GM12878 (cell line): ENCODE measurements at places on chromosomes 1 and 21. TPM values are rescaled to one million over a fixed set of nuclear protein-coding genes. Genes with fewer than 3 reads are reported as not detected.

- H3K4me1 ChIP-seq: no peaks in the 10 kb centered on the region
- H3K27me3 ChIP-seq: no peaks in the 10 kb centered on the region
- H3K27ac ChIP-seq: no peak overlapping the region
- no peak overlapping the region for H3K4me3 ChIP-seq
These were observed 6.2 kb upstream of the ACP6 start for GRCh38 chr1:147676311-147677085.

- H3K4me1 ChIP-seq: peaks cover 5% of the 10 kb centered on the region; the same call in 1 of the 2 replicates
- H3K27ac ChIP-seq: no peak overlapping the region
- H3K27me3 ChIP-seq: no peaks in the 10 kb centered on the region
These were observed 124.7 kb downstream of the TYW3 start for GRCh38 chr1:74857676-74858075.

DNA sequence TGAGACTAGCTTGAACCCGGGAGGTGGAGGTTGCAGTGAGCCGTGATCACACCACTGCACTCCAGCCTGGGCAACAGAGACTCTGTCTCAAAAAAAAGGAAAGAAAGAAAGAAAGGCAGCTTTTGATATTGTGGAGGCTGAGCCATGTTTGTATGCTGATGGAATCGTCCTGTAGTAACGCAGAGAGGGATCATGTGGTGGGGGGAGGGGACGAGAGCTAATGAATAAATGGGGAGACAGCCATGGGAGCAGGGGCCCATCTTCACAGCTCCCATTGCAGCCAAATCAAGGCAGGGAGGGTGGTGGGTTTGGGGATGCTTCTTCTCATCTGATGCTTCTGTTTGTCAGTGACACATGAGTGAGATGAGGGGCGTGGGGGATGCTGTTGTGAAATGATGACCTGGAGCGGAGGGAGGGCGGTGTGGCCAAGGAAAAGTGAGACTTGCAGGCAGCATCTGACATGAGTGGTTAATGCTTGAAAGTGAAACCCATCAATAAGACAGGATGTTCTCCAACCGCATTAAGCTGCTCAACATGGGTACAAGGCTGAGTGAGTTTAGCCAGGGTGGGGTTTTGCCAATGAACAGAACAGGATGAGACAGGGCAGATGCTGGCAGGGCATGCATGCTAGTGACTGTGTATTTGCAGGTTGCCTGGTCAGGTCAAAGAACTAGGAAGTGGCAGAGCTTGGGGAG, 16.7 kb downstream of the SPATA21 start:
- DNase-seq: peak; percentile 84
- peaks cover 18% of the 10 kb centered on the region for H3K4me1 ChIP-seq
- H3K36me3 ChIP-seq: no peaks in the 10 kb centered on the region
- no peaks in the 10 kb centered on the region for H3K27me3 ChIP-seq
- no peak overlapping the region for H3K27ac ChIP-seq

GRCh38 chr1:181057079-181057478, 23.3 kb downstream of the MR1 start:
- DNase-seq: no peak
- no peaks in the 10 kb centered on the region for H3K36me3 ChIP-seq
- no peak overlapping the region for H3K27ac ChIP-seq
- H3K4me3 ChIP-seq: no peak overlapping the region
- peaks cover 12% of the 10 kb centered on the region for H3K4me1 ChIP-seq

DNA sequence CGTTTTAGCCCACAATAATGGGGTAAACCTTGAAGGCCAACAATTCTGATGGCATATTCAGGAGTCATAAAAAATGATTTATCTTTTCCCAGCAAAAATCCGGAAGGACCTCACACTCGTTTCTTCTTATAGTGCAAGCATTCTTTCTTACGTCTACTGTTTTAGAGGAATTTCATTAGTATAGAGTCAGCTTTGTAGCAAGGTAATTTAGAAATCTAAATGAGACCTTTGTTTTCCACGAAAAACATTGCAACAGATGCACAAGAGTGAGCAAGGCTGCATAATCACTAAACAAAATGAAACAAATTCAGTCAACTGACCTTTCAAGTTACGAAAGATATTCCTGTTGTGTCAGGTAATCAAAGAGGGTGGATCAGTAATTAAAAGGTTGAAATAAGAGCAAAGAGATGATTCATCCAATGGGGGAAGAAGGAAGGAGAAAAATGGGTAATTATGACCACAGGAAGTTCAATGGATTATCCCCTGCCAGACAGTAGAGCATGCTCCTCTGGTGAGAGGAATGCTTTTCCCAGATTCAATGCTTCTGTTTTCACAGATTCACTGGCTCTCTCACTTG, 560 bp upstream of the CSDE1 start:
- DNase-seq: no peak
- H3K27ac ChIP-seq: peak overlapping the region; percentile 99
- H3K27me3 ChIP-seq: no peaks in the 10 kb centered on the region

GRCh38 chr1:59384443-59384842, 87.5 kb downstream of the FGGY start:
- no peak overlapping the region for H3K4me3 ChIP-seq
- DNase-seq: no peak
- no peaks in the 10 kb centered on the region for H3K36me3 ChIP-seq
- H3K27ac ChIP-seq: no peak overlapping the region
- H3K27me3 ChIP-seq: no peaks in the 10 kb centered on the region

DNA sequence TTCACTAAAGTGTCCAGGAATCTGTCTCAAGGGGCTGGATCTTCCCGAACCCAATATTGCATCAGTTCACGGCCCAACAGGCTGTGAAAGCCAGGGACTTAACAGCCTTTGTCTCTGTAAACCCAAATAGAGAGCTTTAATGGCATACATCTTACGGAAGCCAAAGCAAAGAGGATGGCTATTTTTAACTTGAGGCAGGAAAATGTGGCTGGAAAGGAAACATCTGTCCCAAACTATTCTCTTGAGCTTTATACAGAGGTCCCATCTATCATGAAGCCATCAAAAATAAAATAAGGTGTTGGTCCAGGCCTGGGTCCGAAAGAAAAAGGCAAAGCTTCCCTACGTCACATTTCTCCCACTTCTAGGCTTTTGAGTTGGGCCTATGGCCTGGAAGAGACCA, 7.7 kb upstream of the CD34 start:
- no peaks in the 10 kb centered on the region for H3K36me3 ChIP-seq
- H3K27me3 ChIP-seq: no peaks in the 10 kb centered on the region; the same call in none of the 2 replicates
- no peaks in the 10 kb centered on the region for H3K4me1 ChIP-seq
- no peak overlapping the region for H3K27ac ChIP-seq

GRCh38 chr1:222546548-222547259, 1.2 kb downstream of the HHIPL2 start:
- no peak for DNase-seq
- no peaks in the 10 kb centered on the region for H3K4me1 ChIP-seq
- no peak overlapping the region for H3K4me3 ChIP-seq
- no peak overlapping the region for H3K27ac ChIP-seq

GRCh38 chr21:31030367-31031106, 7.7 kb downstream of the KRTAP19-8 start:
- no peaks in the 10 kb centered on the region for H3K36me3 ChIP-seq
- H3K27ac ChIP-seq: peak overlapping the region; percentile 26; the same call in 1 of the 2 replicates
- no peaks in the 10 kb centered on the region for H3K27me3 ChIP-seq
- peak; percentile 48 for DNase-seq
- no peak overlapping the region; the same call in 1 of the 2 replicates for H3K4me3 ChIP-seq

GRCh38 chr1:236959112-236959511, 45.1 kb downstream of the MT1HL1 start:
- H3K27ac ChIP-seq: no peak overlapping the region
- H3K36me3 ChIP-seq: no peaks in the 10 kb centered on the region
- no peak for DNase-seq

DNA sequence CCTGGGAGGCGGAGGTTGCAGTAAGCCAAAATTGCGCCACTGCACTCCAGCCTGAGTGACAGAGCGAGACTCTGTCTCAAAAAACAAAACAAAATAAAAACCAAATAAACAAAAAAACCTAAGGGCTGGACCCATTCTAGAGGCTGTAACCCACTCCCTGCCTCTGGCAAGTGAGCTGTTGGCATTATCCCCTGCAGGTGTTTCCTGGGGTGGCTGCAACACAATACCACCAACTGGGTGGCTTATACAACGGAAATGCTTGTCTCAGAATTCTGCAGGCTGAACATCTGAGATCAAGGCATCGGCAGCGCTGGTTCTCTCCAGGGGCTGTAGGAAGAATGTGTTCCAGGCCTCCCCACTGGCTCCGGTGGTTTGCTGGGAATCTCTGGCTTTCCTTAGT, 15.2 kb downstream of the LRRC38 start:
- no peak overlapping the region for H3K27ac ChIP-seq
- no peak overlapping the region for H3K4me3 ChIP-seq
- DNase-seq: no peak
- H3K4me1 ChIP-seq: no peaks in the 10 kb centered on the region

GRCh38 chr1:109844609-109845008, 66.0 kb upstream of the CSF1 start:
- no peaks in the 10 kb centered on the region for H3K4me1 ChIP-seq
- no peak for DNase-seq
- no peak overlapping the region for H3K4me3 ChIP-seq
- no peaks in the 10 kb centered on the region for H3K36me3 ChIP-seq

DNA sequence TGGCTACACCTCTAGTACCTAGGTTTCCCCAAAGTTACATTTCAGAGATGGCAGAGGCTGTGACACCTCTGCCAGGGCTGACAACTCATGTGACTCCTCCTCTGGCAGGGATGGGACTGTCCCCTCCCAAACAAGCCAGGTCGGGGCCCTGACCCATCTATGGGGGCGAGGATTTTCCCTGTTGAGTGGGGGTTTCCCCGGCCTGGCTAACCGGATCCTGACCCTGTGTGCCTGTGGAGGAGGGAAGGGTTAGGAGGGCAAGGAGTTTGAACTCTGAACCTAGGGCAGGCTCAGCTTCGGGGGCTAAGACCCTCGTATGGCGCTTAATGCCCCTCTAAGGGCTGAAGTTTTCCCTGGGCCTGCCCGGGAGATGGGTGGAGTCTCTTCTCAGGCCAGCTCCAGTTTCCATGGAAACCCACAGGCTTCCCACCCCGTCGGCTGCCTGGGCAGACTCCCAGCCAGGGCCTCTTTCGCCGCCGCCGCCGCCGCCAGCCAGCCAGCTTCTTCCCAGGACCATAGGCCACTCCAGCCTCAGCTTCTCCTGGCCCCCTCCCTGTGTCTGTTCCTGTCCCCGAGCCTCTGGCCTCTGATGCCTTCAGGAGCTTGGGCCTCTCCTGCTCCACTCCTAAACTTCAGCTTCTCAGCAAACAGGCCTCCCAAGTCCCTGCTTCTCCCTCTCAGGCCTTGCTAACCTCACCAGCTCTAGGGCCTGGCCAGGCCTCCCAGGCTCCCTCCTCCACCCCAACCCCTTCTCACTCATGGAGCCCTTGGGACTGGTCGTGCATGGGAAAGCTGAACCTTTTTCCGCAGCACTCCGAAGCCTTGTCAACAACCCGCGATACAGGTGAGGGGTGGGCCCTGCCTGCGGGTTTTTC, at the start of gene BTBD19:
Gene BTBD19, plus strand, starts transcription at position 461 of the 875 bp plus-strand sequence. Its CDS starts 298 bp downstream, at position 759.
- peaks cover 48% of the 10 kb centered on the region for H3K4me1 ChIP-seq
- no peak within 1 kb of the TSS for H3K4me3 ChIP-seq
- no peak for DNase-seq
- H3K27ac ChIP-seq: peak within 1 kb of the TSS; percentile 95
- H3K27me3 ChIP-seq: no peaks in the 10 kb centered on the region

- DNase-seq: no peak
- no peaks in the 10 kb centered on the region; the same call in none of the 2 replicates for H3K36me3 ChIP-seq
- H3K4me3 ChIP-seq: no peak overlapping the region
- no peaks in the 10 kb centered on the region for H3K27me3 ChIP-seq
These were observed 43.5 kb downstream of the TRIM33 start for GRCh38 chr1:114467491-114467890.

- no peaks in the 10 kb centered on the region for H3K27me3 ChIP-seq
- DNase-seq: no peak
- no peaks in the 10 kb centered on the region for H3K36me3 ChIP-seq
- H3K4me3 ChIP-seq: no peak within 1 kb of the TSS
- H3K4me1 ChIP-seq: no peaks in the 10 kb centered on the region
These were observed at the start of gene PGLYRP3 for GRCh38 chr1:153312570-153313186. Gene PGLYRP3 (minus strand): TSS chr1:153312952. CDS start chr1:153310665, 2,287 bp downstream.

- no peaks in the 10 kb centered on the region for H3K27me3 ChIP-seq
- DNase-seq: no peak
- H3K36me3 ChIP-seq: no peaks in the 10 kb centered on the region
- H3K27ac ChIP-seq: no peak overlapping the region
- no peak overlapping the region for H3K4me3 ChIP-seq
- H3K4me1 ChIP-seq: no peaks in the 10 kb centered on the region
These were observed 3.1 kb downstream of the FTCD start for GRCh38 chr21:46151989-46152926.

DNA sequence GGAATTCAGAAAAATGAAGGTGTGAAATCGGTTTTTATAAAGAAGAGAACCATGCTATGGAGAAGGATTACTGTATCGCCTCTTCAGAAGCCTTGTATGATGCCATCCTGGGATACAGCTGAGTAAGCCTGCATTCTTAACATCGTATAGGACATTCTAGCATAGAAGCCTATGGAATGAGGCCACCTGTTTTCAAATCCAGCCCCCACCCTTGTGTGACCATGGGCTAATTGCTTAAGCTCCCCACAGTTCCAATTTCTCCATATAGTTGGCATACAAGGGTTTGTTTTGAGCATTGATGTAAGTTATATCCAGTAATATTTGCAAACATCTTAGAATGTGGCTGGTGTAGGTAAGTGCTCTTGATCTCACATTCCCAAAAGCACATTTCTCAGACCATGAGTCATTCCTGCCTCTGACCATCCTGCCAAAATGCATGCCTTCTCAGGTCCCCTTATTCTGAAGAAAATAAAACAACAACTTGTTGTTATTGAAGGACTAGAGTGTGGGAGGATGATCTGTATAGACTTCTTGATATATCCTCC, 1.5 kb downstream of the OR14A2 start:
- H3K4me1 ChIP-seq: no peaks in the 10 kb centered on the region
- no peak overlapping the region for H3K4me3 ChIP-seq
- no peak for DNase-seq
- H3K27me3 ChIP-seq: no peaks in the 10 kb centered on the region

- H3K27me3 ChIP-seq: no peaks in the 10 kb centered on the region
- no peak overlapping the region for H3K27ac ChIP-seq
- no peaks in the 10 kb centered on the region for H3K36me3 ChIP-seq
These were observed 10.8 kb downstream of the OBSCN start for GRCh38 chr1:228218513-228219244.

GRCh38 chr1:198155253-198155652, 1.5 kb upstream of the NEK7 start:
- H3K27ac ChIP-seq: no peak overlapping the region
- no peaks in the 10 kb centered on the region for H3K36me3 ChIP-seq
- H3K4me1 ChIP-seq: no peaks in the 10 kb centered on the region
- H3K4me3 ChIP-seq: no peak overlapping the region
- DNase-seq: no peak

- no peak overlapping the region for H3K27ac ChIP-seq
- H3K36me3 ChIP-seq: no peaks in the 10 kb centered on the region
- H3K27me3 ChIP-seq: no peaks in the 10 kb centered on the region; the same call in 1 of the 2 replicates
- H3K4me1 ChIP-seq: no peaks in the 10 kb centered on the region
These were observed 35.2 kb downstream of the DPT start for GRCh38 chr1:168693872-168694238.

Gene MTF1
- 19.2 and 20.4 TPM in 2 replicates for total RNA-seq

Gene TSPAN2
- total RNA-seq: not detected in 2 replicates

Gene S100B
- total RNA-seq: not detected in 2 replicates

Gene PRAMEF8
- not detected in 2 replicates for total RNA-seq

Gene LBR
- total RNA-seq: 121 and 122 TPM in 2 replicates

Gene PPFIA4
- total RNA-seq: 1.1 and 1.5 TPM in 2 replicates
